Activated naive CD8-positive, alpha-beta T cell treated with anti-CD3 and anti-CD28 coated beads, Interleukin-2, amount 10 ng/mL, durations not matched to agents 7 days and 5 days (primary cell): ENCODE measurements at places on chromosomes 2 and 18. TPM values are rescaled to one million over a fixed set of nuclear protein-coding genes. Genes with fewer than 3 reads are reported as not detected.

CCDC68 gene
- total RNA-seq: not detected

DNA sequence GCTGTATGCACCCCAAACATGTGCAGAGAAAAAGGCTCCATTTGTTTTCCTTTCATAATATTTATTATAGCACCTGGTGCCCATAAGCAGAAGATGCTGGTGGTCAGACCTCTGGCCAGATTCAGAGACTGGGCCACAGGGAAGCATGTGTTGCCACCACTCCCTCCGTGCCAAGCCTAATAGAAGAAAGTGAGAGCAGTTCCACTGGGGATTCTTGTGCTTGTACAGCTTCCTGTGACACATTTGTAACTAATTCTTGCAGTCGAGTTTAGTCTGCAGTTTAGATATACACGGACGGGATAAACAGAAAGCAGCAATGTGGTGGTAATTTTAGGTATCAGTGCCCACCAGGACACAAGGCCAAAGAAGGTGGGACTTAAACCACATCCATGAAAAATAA lies 135.4 kb upstream of the PIEZO2 start:
- DNase-seq: no peak
- H3K36me3 ChIP-seq: no peaks in the 10 kb centered on the region
- no peaks in the 10 kb centered on the region for H3K4me1 ChIP-seq
- H3K4me3 ChIP-seq: no peak overlapping the region
- H3K27me3 ChIP-seq: no peaks in the 10 kb centered on the region

DNA sequence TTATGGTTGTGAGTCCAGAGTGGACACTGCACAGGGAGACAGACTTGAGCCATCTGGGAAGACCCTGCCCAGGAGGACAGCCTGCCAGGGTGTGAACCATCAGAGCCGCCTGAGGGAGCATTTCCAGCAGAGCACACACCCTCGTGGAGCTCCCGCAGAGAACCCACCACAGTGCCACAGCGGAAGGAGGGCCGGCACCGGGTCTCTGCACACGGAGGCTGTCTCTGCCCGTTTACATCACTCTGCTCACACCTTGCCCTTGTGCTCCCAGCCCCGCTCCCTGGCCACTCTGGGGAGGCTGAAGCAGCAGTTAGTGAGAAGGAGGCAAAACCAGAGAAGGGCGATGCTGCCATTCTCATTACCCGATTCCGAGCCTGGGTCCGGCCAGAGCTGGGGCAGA lies 161.9 kb downstream of the KLHL29 start:
- peaks cover 17% of the 10 kb centered on the region for H3K4me1 ChIP-seq
- H3K36me3 ChIP-seq: no peaks in the 10 kb centered on the region
- H3K4me3 ChIP-seq: no peak overlapping the region

- H3K4me3 ChIP-seq: no peak overlapping the region
- H3K27me3 ChIP-seq: no peaks in the 10 kb centered on the region
- H3K36me3 ChIP-seq: no peaks in the 10 kb centered on the region
- no peak overlapping the region for H3K27ac ChIP-seq
These were observed 7.3 kb upstream of the HTR2B start for GRCh38 chr2:231132129-231132528.

IL1RL2 gene
- not detected for total RNA-seq

DNA sequence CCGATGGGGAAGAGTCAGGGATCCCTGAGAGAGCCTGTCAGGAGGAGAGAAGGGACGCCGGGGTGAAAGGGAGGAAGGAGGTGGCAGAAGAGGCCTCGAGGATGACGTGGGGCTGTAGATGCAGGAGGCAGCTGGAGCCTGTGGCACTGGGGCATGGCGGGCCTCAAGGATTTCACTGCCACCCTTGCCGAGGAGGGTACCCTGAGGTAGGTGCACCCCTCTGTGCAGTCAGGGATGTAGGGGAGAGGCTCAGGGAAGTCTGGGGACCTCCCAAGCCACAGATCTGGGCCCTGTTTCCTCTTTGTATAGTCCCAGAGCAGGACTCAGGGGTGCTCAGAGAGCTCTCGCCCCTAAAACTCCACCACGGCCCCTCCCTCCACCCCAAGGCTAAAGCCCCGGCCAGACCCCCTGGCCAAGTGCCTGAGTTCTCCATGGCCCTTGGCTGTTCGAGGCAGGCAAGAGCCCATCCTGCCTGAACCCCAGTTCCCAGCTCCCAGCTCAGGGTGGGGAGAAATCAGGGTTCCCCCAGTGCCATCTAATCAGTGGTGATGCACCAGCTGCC lies 39.0 kb upstream of the HDAC4 start:
- peaks cover 12% of the 10 kb centered on the region for H3K4me1 ChIP-seq
- H3K36me3 ChIP-seq: no peaks in the 10 kb centered on the region
- no peak overlapping the region for H3K27ac ChIP-seq
- DNase-seq: no peak

DNA sequence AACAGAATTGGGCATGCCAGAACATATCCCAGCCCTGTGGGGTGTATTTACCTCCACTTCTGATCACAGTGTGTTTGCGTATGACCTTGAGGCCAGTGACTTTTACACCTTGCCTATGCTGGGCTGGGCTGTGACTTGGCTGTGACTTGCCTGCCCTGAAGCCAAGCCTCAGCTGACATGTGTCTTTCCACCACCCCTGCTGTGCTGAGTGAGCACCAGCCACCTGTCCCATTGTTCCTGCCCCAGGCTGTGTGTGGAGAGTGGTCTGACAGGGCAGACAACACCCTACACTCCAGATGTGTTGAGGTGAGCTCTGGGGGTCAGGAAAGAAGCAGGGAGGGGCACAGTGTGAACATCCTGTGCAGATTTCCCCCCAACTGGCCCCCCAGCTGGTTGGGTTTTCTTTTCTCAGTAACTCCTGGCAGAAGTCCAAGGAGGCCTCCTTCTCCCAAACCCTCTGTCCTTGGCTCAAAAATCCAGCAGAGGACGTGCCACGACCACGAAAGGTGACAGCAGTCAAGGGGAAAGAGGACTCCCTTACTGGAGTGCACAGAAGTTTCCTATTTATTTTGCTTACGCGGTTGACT lies 5.1 kb upstream of the STEAP3 start:
- DNase-seq: no peak
- peaks cover 32% of the 10 kb centered on the region for H3K27me3 ChIP-seq
- H3K4me3 ChIP-seq: no peak overlapping the region
- peak overlapping the region; percentile 45 for H3K27ac ChIP-seq
- no peaks in the 10 kb centered on the region for H3K36me3 ChIP-seq

ASB18 gene
- total RNA-seq: not detected

DNA sequence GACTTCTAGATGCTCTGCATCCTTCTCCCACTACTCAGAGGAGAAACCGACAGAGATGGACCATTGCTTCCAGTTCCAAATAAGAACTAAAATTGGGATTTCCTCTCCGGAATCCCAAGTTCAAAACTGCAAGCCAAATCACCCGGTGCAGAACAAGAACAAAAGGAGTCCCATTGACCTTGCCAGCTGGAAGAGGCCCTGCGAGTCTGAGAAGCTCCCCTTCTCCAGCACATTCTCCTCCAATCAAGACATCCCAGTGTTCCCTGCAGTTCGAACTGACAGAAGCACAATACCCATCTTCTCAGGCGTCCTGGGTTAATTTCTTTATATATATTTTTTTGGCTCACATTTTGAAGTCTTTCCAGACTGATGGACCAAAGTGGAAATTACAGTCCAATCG lies 195.3 kb upstream of the MEIS1 start:
- H3K27me3 ChIP-seq: no peaks in the 10 kb centered on the region
- DNase-seq: no peak
- no peak overlapping the region for H3K4me3 ChIP-seq
- no peaks in the 10 kb centered on the region for H3K36me3 ChIP-seq
- H3K27ac ChIP-seq: no peak overlapping the region
- H3K4me1 ChIP-seq: no peaks in the 10 kb centered on the region

- peak overlapping the region; percentile 94 for H3K27ac ChIP-seq
- no peak for DNase-seq
- H3K27me3 ChIP-seq: no peaks in the 10 kb centered on the region
- H3K36me3 ChIP-seq: peaks cover 3% of the 10 kb centered on the region
- H3K4me3 ChIP-seq: no peak overlapping the region
These were observed 34.4 kb downstream of the ZFP36L2 start for GRCh38 chr2:43191947-43192516.

MAPK4 gene
- not detected for total RNA-seq

DNA sequence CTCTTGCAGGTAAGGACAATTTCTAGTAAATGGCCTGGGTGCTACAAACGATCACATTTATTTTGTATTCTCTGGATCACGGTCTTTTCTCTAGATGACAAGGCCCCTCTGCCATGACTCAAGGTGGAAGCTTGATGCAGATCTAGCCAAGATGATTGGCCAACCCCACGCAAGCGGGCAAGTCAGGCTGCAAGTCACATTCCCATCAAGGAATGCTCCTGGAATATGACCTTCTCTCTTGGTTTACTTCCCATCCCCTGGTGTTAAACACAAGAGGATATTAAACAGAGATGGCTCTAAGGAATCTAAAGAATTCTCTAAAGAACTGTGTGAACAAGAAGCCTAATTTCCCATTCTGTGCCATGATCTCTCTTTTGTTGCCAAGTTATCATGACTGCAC lies 97.3 kb upstream of the SERPINE2 start:
- no peak overlapping the region for H3K27ac ChIP-seq
- H3K4me1 ChIP-seq: no peaks in the 10 kb centered on the region
- no peak for DNase-seq
- no peaks in the 10 kb centered on the region for H3K36me3 ChIP-seq

DNA sequence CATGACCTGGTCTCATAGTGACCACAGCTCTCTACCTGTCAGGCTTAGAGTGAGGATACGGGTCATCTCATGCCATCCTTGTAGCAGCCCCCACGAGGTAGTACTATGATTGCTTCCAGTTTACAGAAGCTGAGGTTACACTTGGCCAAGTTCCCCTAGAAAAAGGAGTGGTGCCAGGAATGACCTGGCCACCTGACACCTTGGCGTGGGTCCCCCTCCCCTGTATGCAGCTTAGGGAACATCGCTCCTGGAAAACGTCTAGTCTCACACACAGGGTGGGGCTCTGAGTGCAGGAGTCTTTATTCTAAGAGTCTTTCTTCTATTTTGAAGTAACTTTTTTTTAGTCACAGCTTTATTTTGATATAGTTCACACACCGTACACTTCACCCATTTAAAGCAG lies 14.8 kb downstream of the NPPC start:
- H3K4me1 ChIP-seq: peaks cover 23% of the 10 kb centered on the region
- peaks cover 4% of the 10 kb centered on the region for H3K27me3 ChIP-seq
- H3K36me3 ChIP-seq: no peaks in the 10 kb centered on the region
- H3K27ac ChIP-seq: no peak overlapping the region
- no peak overlapping the region for H3K4me3 ChIP-seq
- DNase-seq: no peak

SNTG2 gene
- 3.5 TPM for total RNA-seq

DNA sequence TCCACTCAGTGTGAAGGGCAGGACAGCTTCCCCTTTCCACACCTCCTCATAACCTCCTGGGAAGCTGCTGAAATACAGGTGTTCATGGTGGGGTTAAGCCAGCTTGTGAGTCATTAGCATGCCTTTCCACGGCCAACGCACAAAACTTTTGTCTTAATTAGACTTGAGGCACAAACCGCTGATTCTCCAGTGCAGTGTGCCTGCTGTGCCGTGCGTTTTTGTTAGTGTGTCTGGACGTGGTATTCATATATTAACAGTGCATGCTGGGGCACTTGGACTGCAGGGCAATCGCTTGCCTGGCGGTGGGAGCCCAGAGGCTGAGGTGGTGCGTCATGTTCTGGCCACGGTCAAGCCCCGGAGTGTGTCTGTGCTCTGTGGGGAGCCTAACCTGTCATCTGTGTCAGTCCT lies 156.2 kb downstream of the SH3RF3 start:
- H3K27ac ChIP-seq: no peak overlapping the region
- no peak for DNase-seq
- no peaks in the 10 kb centered on the region for H3K4me1 ChIP-seq
- H3K36me3 ChIP-seq: no peaks in the 10 kb centered on the region
- H3K4me3 ChIP-seq: no peak overlapping the region
- H3K27me3 ChIP-seq: peaks cover 2% of the 10 kb centered on the region

- H3K36me3 ChIP-seq: peaks cover 1% of the 10 kb centered on the region
- H3K4me1 ChIP-seq: no peaks in the 10 kb centered on the region
- H3K4me3 ChIP-seq: no peak overlapping the region
These were observed 10.4 kb downstream of the MFSD2B start for GRCh38 chr2:24020244-24020643.

LRP1B gene
- total RNA-seq: not detected

- H3K27me3 ChIP-seq: peaks cover 6% of the 10 kb centered on the region
- H3K4me3 ChIP-seq: no peak overlapping the region
- H3K36me3 ChIP-seq: no peaks in the 10 kb centered on the region
- DNase-seq: no peak
- no peak overlapping the region for H3K27ac ChIP-seq
These were observed 19.2 kb downstream of the DAW1 start for GRCh38 chr2:227890495-227891079.

DNA sequence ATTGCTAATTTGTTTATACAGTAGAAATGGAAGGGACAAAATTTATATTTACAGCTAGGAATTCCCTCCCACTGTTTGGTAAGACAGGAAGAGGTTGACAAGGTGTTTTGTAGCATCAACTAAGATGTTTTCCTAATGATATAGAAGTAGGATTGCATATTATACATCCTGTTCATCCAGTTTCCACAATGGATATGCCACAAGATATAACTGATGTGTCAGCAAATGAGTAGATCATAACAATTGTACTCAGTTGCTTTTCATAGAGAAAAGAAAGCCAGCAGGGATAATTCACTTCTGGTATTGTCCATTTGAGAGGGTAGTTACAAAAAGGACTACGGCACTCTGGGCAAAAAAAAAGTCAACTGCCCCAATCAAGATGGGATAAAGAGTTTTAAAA lies 102.7 kb downstream of the CALCRL start:
- no peak overlapping the region for H3K27ac ChIP-seq
- DNase-seq: no peak
- H3K4me1 ChIP-seq: no peaks in the 10 kb centered on the region
- H3K36me3 ChIP-seq: no peaks in the 10 kb centered on the region
- H3K27me3 ChIP-seq: no peaks in the 10 kb centered on the region

TPO gene
- not detected for total RNA-seq

GRCh38 chr2:6113786-6114185 lies 421.6 kb downstream of the SOX11 start:
- no peaks in the 10 kb centered on the region for H3K4me1 ChIP-seq
- H3K27me3 ChIP-seq: no peaks in the 10 kb centered on the region
- H3K4me3 ChIP-seq: no peak overlapping the region
- DNase-seq: no peak
- no peak overlapping the region for H3K27ac ChIP-seq
- no peaks in the 10 kb centered on the region for H3K36me3 ChIP-seq

- peaks cover 10% of the 10 kb centered on the region for H3K36me3 ChIP-seq
- DNase-seq: peak; percentile 92
- H3K4me3 ChIP-seq: peak overlapping the region; percentile 59
- peak overlapping the region; percentile 74 for H3K27ac ChIP-seq
- H3K4me1 ChIP-seq: peaks cover 12% of the 10 kb centered on the region
- no peaks in the 10 kb centered on the region for H3K27me3 ChIP-seq
These were observed 6.3 kb downstream of the ANKRD53 start for GRCh38 chr2:70984576-70985282.

- DNase-seq: no peak
- peaks cover 23% of the 10 kb centered on the region for H3K4me1 ChIP-seq
- no peak overlapping the region for H3K4me3 ChIP-seq
- H3K27me3 ChIP-seq: no peaks in the 10 kb centered on the region
- H3K36me3 ChIP-seq: peaks cover 7% of the 10 kb centered on the region
These were observed 16.9 kb upstream of the MREG start for GRCh38 chr2:216030216-216030615.

- peaks cover 12% of the 10 kb centered on the region for H3K27me3 ChIP-seq
- DNase-seq: no peak
- no peak overlapping the region for H3K27ac ChIP-seq
- H3K4me1 ChIP-seq: no peaks in the 10 kb centered on the region
- H3K36me3 ChIP-seq: no peaks in the 10 kb centered on the region
These were observed 187.4 kb downstream of the TMEM247 start for GRCh38 chr2:46666754-46667153.

- H3K27ac ChIP-seq: no peak overlapping the region
- no peak overlapping the region for H3K4me3 ChIP-seq
- no peaks in the 10 kb centered on the region for H3K27me3 ChIP-seq
- no peaks in the 10 kb centered on the region for H3K4me1 ChIP-seq
- H3K36me3 ChIP-seq: no peaks in the 10 kb centered on the region
These were observed 385.1 kb downstream of the RAD51AP2 start for GRCh38 chr2:17133052-17133671.
